ENCODE measurements at places on chromosomes 3 and 15. TPM values are rescaled to one million over a fixed set of nuclear protein-coding genes. Genes with fewer than 3 reads are reported as not detected.

LRRFIP2 gene
- 73.2 TPM for total RNA-seq

IGF2BP2 gene
- 84.2 TPM for total RNA-seq

TM6SF1 gene
- 3.4 TPM for total RNA-seq

MESP2 gene
- total RNA-seq: 2.8 TPM

WDR93 gene
- 0.66 TPM for total RNA-seq

CSPG4 gene
- total RNA-seq: 25.8 TPM

CHAC1 gene
- total RNA-seq: 2.5 TPM

HDDC3 gene
- total RNA-seq: 13.9 TPM

STXBP5L gene
- 22.0 TPM for total RNA-seq

TTBK2 gene
- 37.6 TPM for total RNA-seq

RUBCN gene
- total RNA-seq: 21.6 TPM

BCL2A1 gene
- 1.5 TPM for total RNA-seq

ALPK3 gene
- 11.1 TPM for total RNA-seq

MAP2K5 gene
- total RNA-seq: 15.2 TPM

All from camera-type eye (tissue), 1 donor.